Activated CD4-positive, alpha-beta T cell treated with anti-CD3 and anti-CD28 coated beads, Interleukin-2, amount 10 ng/mL, durations not matched to agents 7 days and 5 days (primary cell): ENCODE measurements at places on chromosomes 7 and 10. TPM values are rescaled to one million over a fixed set of nuclear protein-coding genes. Genes with fewer than 3 reads are reported as not detected.

AGFG2 gene
- total RNA-seq = 43.0 TPM

DNMBP gene
- total RNA-seq = 2.9 TPM

OR2A1 gene
- 0.17 TPM for total RNA-seq

LRMDA gene
- total RNA-seq = not detected

MSMB gene
- total RNA-seq = not detected

PON1 gene
- not detected for total RNA-seq

ADD3 gene
- 444 TPM for total RNA-seq
